ENCODE measurements at places on chromosomes 7 and 10.
A peak's percentile ranks its signal among the peaks of the same experiment; 100 is the strongest.

- peak; percentile 19 for DNase-seq
Observed at GRCh38 chr10:68221196-68221595, 10.7 kb downstream of the ATOH7 start.

GRCh38 chr7:41732843-41733306 is 30.0 kb upstream of the INHBA start:
- DNase-seq = peak; percentile 50

GRCh38 chr10:113060201-113061053 is 110.4 kb downstream of the TCF7L2 start:
- no peak for DNase-seq

DNA sequence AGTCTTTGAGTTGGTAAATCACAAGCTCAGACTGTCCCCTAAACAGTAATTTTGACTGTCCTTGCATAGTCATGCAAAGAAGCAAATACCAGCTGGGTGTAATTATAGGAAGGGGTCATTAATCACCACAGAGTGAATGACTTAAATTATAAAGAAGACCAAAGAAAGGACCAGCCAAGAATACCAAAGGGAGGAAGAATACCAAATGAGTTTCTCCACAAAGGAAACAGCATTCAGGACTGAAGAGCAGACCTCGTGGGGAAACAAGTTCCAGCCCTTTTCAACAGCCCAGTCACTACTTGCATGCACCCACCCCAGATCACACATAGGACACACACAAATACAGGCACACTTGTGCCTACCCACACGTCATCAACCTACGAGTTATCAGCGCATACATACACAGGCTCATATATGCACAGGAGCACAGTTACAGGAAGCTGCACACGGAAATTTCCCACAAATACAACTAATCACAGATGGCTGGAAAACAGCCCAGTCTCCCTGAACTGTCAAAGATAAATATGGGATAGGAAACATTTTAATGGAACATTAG is 77.6 kb downstream of the DENND2A start:
- DNase-seq = no peak

DNA sequence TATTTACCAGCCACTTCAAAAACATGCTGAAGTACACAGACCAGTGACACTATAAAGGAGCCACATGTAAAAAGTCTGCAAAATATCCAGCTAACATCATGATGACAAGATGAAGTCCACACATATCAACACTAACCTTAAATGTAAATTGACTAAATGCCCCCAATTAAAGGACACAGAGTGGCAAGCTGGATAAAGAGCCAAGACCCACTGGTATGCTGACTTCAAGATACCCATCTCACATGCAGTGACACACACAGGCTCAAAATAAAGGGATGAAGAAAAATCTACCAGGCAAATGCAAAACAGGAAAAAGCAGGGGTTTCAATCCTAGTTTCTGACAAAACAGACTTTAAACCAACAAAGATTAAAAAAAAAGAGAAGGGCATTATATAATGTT is 12.9 kb upstream of the C10orf88 start:
- DNase-seq = no peak

DNA sequence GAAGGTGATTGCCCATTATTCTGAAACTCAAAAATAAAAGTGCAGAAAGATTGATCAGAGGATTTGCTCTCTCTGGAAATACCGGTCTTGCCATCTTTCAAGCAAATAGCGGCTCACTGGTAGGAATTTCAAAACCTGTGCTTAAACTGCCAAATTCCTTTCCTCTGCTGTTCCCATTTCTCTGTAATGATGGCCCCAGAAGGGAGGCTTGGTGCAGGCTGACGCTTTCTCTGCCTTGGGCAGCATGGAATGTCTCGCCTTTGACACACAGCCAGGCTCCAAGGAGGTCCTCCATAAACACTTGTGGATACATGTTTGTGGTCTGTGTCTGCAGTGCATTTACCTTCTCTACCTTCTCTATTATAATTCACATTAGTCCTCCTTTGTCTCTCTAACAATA is 146.8 kb downstream of the HIBADH start:
- DNase-seq = no peak

GRCh38 chr10:93812659-93813338 is 55.1 kb downstream of the LGI1 start:
- no peak for DNase-seq

DNA sequence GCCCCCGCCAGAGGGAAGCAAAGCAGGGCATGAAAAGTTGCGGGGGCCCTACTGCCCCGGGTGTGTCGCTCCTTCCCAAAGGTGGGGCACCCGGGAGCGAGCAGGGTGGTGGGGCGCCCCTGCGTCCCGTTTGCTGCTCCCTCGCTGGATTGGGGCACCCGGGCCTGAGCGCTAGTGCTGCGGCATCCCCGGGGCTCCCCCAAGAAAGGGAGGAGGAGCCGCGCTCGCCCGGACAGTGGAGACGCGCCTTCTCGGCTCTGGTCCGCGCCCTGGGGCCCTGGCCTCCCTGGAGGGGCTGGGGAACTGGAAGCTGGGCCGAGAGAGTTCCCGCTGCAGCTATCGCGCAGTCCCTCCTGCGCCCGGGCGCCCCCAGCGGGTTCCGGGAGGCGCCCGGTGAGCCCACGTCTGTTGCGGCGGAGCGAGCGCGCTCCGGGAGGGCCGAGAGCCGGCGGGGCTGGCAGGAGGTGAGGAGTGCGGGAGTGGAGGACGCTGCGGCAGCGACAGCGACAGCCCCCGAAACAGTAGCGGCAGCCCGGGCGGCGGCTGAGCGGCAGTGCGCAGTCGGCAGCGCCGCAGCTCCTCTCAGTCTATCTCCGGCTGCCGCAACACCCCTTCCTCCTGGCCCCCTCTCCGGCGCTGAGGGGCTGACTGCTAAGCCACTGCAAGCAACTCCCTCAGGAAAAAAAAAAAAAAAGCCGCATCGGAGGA is 504 bp upstream of the BMPER start:
- peak; percentile 86 for DNase-seq

GRCh38 chr10:115028419-115028818 is 64.7 kb upstream of the ATRNL1 start:
- DNase-seq = no peak

GRCh38 chr10:97096261-97097083 is 89.3 kb downstream of the SLIT1 start:
- DNase-seq = no peak

DNA sequence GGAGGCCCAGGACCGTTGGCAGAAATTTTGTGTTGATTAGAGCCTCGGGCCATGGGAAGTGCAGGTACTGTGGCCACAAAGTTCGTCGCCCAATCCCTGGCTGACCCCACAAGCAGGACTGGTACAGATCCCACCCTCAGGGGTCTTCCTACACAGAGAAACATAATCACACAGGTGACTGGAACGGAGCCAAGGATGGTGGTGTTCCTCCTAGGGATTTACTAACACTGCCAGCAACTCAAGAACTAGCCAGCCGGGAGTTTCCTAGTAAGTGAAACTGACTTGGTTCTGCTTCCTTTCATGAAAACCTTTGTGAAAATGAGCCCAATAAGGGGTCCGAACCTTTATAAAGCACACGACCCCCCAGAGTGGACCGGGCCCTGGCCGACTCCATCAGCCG is 5.7 kb downstream of the CUX1 start:
- DNase-seq = no peak

- no peak for DNase-seq
Observed at GRCh38 chr10:1347962-1348772, 292.0 kb downstream of the WDR37 start.

DNA sequence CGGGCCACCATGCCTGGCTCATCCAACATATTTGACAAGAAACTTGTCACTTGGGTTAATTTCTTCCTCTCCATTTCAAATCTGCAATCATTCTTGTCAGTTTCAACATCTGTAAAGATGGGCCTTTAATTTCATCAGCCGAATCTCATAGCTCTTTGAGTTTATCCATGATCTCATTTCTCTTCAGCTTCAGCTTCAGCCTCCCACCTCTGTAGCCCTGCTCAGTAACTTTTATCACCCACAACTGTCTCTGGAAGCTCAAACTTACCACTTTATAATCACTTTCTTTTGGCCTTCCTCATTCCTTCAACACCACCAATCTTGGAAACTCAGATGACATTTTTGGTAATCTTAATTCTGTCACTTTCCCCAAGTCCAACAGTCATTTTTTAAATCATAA is 83.2 kb downstream of the CPED1 start:
- DNase-seq = no peak

- DNase-seq = no peak
Observed at GRCh38 chr10:17473228-17473950, 19.0 kb upstream of the ST8SIA6 start.

DNA sequence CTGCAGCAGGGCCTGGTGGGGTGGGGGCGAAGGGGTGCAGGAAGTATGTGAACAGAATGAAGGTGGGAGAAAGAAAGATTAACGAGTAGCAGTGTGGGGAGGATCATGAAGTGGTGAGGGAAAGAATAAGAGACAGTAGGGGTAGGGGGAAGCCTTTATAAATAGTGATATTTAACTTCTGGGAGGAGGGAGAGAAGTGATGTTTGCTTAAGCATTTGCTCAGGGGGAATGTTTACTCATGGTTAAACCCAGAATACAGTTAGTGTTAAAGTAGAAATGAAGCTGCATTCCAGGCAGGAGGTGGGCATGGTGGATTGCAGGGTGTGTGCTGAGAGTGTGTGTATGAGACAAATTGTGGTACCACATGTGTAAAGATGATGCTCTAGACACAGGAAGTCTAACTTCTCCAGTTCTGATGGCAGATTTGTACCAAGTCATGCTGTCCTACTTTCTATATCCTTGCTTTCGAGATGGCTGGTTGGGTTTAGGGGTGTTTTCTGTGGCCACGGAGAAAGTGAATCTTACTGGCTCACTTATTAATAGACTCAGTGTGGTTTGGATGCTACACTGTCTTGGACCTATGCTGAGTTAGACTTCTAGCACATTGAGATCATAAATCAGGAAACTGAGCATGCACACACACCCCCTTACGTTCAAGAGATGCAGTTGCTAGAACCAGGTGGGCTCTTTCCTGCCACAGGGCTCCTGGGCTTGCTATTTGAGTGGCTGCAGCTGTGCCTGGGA is 10.6 kb upstream of the DNMBP start:
- DNase-seq = no peak

All from ELR (cell line).